ENCODE measurements at places on chromosomes 7 and 10.

DNA sequence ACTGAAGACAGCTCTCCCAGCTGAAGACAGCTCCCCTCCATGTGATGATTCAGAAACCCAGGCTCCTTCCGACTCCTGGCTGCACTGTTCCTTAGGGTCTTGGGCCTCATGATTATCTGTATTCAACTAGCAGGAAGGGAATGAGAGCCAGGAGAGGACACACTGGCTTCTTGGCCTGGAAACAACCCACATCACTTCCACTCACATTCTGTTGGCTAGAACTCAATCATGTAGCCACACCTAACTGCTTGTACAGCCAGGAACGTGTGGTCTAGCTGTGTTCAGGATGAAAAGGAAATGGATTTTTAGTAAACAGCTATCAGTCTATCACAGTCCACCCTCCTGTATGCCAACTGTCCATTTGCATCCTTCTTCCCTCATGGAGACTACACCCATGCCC lies 30.5 kb upstream of the XPNPEP1 start:
- DNase-seq, result no peak

DNA sequence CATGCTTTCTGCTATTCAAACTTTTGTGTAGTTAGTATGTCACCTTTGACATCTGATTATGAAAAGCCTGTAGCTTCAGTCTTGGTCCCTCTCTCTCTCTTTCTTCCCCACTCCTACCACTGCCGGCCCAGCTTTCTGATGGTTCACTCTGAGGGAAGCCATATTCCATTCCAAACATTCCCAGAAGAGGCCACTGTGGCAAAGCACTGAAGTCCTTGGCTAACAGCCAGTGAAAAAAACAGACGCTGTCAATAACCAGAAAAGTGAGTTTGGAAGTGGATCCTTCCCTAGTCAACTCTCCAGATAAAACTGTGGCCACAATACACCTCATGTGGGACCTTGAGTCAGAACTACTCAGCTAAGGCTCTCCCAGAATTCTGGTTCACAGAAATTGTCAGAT lies 950.7 kb upstream of the PHF14 start:
- DNase-seq, result no peak

DNA sequence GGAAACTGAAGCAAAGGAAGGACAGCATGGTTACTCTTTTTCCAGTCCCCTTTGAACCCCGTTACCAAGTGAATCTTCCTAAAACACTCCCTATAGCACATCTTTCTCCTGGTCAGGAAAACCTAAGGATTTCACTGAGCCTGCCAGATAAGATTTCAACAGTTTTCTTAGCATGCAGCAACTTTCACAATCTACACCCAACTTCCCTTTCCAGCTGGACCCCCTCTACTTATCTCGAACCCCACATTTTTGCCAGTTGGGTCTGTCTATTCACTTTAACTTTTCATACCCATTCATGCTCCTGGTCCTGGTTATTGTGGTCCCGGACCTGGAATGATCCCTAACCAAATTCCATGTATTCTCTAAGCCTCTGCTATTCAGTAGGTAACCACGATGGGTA lies 14.9 kb upstream of the CPVL start:
- DNase-seq, result no peak

GRCh38 chr10:90205340-90205739 lies 503.9 kb downstream of the KIF20B start:
- DNase-seq, result no peak

GRCh38 chr7:95950698-95951097 lies 178.3 kb downstream of the DYNC1I1 start:
- no peak for DNase-seq

DNA sequence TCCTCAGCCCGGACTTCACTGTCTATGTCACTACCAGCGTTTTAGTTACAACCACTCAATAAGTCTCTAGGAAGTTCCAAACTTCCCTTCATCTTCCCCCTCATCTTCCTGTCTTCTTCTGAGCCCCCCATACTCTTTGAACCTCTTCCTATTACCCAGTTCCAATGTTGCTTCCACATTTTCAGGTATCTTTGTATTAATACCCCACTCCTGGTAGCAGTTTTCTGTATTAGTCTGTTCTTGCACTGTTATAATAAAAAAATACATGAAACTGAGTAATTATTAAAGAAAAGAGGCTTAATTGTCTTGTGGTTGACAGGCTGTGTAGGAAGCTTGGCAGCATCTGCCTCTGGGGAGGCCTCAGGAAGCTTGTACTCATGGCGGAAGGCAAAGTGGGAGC lies 218.6 kb downstream of the BICC1 start:
- no peak for DNase-seq

- DNase-seq, result no peak
Measured at GRCh38 chr7:133535308-133535707, 282.4 kb downstream of the EXOC4 start.

GRCh38 chr10:99557044-99557443 lies 24.3 kb downstream of the NKX2-3 start:
- no peak for DNase-seq

GRCh38 chr7:20030915-20031362 lies 186.2 kb downstream of the MACC1 start:
- no peak for DNase-seq

- DNase-seq, result no peak
Measured at GRCh38 chr7:46032353-46032752, 111.3 kb upstream of the IGFBP3 start.

GRCh38 chr7:44624318-44624717 lies 17.9 kb downstream of the OGDH start:
- DNase-seq, result no peak

DNA sequence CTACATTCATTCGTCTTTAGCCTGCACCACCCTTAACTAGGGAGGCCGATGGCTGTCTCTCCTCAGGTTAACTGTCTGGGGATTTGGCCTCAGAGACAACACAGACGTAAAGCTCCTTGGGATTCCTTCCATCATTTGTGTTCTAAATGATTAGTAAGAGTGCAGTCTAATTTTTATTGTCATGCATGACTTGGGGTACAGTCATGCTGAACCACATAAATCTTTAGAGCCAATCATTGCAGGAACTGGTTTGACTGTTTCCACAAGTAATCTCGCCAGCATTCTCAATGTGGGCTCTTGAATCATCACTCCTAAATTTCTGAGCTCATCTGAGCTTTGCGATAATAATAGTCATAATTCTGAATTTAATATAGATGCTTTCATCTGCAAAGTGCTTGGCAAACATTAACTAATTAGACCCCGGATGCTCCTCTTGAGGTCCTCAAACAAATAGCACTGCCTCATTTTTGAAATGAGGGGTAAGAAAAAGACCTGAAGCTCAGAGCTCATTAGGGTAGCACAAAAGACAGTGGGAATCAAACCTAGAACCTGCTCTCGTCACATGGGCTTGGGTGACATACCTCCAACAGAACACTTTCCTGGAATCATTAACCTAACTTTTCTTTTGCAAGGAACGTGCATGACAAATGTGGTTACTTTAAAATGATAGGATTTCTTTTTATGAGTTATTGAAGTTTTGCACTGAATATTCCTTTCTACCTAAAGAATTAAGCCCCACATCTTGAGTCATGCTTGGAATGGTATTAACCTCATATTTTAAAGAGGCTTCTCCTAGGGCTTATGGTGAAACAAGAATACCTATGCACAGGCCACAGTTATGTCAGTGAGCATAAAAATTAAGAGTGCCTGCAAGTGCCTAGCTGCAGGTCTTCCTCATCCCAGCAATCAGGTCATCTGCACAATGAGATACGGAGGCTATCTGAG lies 118.9 kb upstream of the NRP1 start:
- DNase-seq, result no peak

- no peak for DNase-seq
Measured at GRCh38 chr10:86335257-86335656, 31.3 kb downstream of the GRID1 start.

DNA sequence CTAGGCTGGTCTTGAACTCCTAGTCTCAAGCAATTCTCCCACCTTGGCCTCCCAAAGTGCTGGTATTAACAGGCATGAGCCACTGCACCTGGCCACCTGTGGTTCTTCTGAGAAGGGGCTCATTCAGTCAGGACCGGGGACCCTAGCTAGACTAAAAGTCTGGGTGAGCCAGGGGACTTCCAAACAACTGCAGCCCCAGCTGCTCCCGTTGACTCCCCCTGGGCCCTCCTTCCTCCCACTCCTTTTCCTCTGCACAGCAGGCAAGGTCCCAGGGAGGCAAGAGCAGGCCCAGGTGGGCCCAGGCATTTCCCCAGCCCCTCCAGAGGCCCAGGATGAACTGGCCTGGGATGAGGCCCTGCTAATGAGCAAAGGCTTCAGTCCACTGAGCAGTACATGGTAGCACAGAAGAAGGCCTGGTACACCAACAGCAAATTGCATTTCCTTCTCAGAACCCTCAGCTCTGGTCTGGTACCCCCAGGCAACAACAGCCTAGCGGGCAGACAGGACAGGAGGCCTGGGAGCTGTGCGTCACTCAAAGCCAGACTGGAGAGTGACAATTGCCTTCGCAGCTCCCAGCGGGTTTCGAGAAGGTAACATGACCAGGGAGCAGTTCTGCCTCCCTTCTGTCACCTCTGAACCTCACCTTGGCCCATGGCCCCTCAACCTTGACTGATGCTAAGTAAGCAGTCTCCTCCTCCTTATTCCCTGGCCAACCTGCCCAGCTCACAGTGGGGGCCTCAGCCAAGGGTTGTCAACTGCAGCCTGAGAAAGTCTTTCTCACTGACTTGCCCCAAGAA lies 30.7 kb upstream of the HSPA12A start:
- DNase-seq, result peak; percentile 23

- DNase-seq, result no peak
Measured at GRCh38 chr10:62056698-62057097, 155.2 kb downstream of the ARID5B start.

GRCh38 chr7:148993193-148993592 lies 35.1 kb downstream of the PDIA4 start:
- DNase-seq, result no peak

- DNase-seq, result no peak
Measured at GRCh38 chr10:132878730-132879407, 63.5 kb downstream of the CFAP46 start.

GRCh38 chr7:47621979-47622561 lies 40.2 kb upstream of the TNS3 start:
- DNase-seq, result no peak

- peak; percentile 16 for DNase-seq
Measured at GRCh38 chr10:53314876-53315275, 542.3 kb upstream of the MBL2 start.

GRCh38 chr10:8504499-8504898 lies 450.0 kb downstream of the GATA3 start:
- DNase-seq, result no peak

GRCh38 chr10:78542141-78542489 lies 508.5 kb downstream of the RPS24 start:
- no peak for DNase-seq

DNA sequence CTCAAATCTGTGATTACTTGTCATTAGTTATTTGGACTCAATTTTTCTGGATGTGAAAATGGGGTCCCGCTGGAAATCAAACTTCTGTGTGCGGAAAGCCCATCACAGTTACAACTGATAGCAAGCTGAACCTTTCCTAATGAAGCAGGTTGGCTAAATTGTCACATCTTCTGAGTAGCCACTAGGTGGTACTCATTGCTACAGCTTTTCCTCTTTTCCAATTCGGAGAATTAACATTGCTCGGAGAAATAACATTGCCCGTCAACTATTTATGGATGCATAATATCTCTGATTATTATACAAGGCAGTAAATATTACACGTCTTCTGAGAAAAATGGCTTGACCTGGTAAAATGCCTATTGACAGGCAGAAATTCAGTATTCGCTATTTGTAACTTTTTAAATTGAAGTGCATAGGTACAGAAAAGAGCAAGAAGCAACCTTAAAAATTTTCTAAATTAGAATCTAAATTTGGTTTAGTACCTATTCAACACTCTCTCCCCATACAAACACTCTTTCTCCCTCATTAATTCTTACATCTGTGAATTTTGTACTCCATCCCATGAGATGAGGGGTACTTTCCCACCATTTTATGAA lies 17.3 kb upstream of the BLOC1S2 start:
- no peak for DNase-seq

GRCh38 chr10:52870562-52870961 lies 98.0 kb upstream of the MBL2 start:
- DNase-seq, result no peak

GRCh38 chr7:92636018-92636560 lies 45.9 kb upstream of the FAM133B start:
- DNase-seq, result no peak

GRCh38 chr7:100111914-100112313 lies 7.2 kb downstream of the TAF6 start:
- no peak for DNase-seq

DNA sequence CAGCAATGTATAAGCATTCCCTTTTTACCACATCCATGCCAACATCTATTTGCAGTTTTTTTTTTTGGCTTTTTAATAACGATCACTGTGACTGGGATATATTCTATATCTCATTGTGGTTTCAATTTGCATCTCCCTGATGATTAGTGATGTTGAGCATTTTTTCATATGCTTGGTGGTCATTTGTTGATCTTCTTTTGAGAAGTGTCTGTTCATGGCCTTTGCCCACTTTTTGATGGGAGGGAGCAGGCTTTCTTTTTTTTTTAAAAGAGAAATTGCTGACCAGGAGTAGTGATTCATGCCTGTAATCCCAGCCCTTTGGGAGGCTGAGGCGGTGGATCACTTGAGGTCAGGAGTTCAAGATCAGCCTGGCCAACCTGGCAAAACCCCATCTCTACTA lies 4.0 kb downstream of the MUC17 start:
- DNase-seq, result no peak

GRCh38 chr10:97411406-97411805 lies 10.3 kb upstream of the RRP12 start:
- DNase-seq, result no peak

DNA sequence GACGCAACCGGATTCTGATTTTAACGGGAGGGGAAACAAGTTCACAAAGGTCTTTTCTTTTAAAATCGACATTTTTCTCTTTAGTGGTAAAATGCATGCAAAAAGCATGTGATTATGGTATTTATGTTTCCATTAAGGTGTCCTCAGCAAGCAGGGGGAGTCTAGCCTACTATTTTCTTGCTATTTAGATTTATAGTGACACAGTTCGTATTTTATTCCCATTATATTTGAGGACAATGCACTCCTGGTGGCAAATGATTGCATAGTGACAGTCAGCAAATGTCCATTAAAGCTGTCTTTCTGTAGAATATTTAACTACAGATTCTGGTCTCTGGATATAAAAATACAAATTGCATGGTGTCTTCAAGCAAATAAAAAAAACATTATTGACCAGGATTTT lies 554.2 kb downstream of the PARD3 start:
- DNase-seq, result no peak

DNA sequence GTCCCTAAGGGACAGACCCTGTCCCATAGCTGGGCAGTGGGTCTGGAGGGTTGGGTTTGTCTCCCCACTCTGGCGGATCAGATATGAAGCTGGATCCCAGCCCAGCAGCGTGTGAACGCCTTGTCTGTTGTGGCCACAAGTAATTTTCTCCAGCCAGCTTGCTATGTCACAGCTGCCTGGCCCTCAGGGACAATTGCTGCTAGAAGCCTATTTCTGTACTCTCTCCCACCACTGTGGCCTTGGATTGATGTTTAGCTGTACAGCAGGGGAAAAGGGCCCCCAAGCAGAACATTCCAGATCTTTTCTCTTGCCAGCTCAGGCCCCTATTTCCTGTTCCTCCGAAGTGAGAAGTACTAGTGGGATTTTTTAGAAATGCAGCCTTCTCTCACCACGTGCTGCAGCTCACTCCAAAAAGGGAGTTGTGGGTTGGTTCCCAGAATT lies 53.5 kb upstream of the WAC start:
- no peak for DNase-seq

Measured in right kidney (tissue), 9 donors.